Stimulated activated CD8-positive, alpha-beta memory T cell treated with anti-CD3 and anti-CD28 coated beads, Interleukin-12 subunit alpha, Interleukin-12 subunit beta, amount 100 ng/mL, for 4 hours (primary cell): ENCODE measurements at places on chromosomes 1 and 21.

DNA sequence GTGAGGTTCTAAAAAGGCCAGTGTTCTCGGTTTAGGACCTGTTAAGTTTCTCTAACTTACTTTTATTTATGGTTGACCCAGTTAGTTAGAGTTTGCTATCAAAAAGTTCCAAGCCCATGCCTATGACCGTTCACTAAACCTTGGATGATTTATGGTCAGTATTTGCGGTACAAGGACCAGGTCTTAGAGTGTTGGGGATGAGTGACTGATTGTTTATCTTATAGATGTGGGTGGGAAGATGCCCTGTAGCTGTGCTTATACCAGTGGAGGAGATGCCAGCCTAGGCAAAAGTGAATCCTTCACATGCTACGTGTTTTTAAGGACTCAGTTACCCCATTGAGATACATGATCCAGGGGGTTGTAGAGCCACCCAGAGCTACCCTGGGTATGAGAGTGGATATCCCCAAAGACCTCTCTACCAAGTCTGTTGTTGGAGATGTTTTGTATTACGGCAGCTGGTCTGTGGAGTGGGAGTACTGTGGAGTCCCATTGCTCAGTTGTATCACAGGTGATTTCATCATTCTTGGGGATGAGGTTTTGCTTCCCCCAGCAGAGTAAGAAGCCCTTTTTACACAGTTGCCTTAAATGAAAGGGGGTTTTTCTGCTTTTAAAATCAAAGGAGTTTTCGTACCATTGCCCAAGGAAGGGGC is 2.1 kb downstream of the SLC22A15 start:
- DNase-seq: no peak

GRCh38 chr1:84192681-84193080 is 48.6 kb downstream of the PRKACB start:
- DNase-seq: no peak

- DNase-seq: no peak
Measured at GRCh38 chr1:223110952-223111351, 32.1 kb downstream of the TLR5 start.

DNA sequence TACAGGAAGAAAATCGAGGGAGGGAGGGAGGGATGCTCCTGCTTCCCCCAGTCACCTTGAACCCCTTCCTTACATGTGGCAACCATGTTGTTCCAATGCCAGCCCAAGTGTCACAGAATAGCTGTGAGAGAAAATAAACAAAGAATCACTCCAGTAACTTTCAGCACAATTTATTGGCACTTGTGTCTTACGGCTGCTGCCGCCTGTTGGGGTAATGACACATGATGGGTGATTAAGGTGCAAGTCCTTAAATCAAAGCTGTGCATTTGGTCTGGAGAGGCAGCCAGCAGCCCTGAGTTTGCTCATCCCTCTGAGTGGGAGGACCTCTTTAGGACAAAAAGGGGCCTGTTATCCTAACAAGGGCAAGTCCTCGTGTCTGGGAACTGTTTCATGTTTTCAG is 377.7 kb downstream of the PCP4 start:
- no peak for DNase-seq
